Thyroid gland (tissue), 4 donors: ENCODE measurements at places on chromosomes 3 and 15. TPM values are rescaled to one million over a fixed set of nuclear protein-coding genes. Genes with fewer than 3 reads are reported as not detected.

Gene GOLGA8R
- total RNA-seq, result 25.0 TPM

Gene DUOX1
- total RNA-seq, result 267 TPM

Gene C3orf80
- total RNA-seq, result 0.29 TPM

Gene FOXL2NB
- not detected for total RNA-seq

Gene ITIH1
- not detected for total RNA-seq

- DNase-seq, result no peak
Observed at GRCh38 chr15:77853910-77854309, 221.2 kb upstream of the LINGO1 start.

GRCh38 chr3:50302095-50303012, 1.0 kb downstream of the HYAL1 start:
- DNase-seq, result no peak

GRCh38 chr15:57165992-57166391, 210.3 kb upstream of the CGNL1 start:
- DNase-seq, result no peak

- no peak for DNase-seq
Observed at GRCh38 chr3:193701953-193702635, 109.1 kb downstream of the OPA1 start.

DNA sequence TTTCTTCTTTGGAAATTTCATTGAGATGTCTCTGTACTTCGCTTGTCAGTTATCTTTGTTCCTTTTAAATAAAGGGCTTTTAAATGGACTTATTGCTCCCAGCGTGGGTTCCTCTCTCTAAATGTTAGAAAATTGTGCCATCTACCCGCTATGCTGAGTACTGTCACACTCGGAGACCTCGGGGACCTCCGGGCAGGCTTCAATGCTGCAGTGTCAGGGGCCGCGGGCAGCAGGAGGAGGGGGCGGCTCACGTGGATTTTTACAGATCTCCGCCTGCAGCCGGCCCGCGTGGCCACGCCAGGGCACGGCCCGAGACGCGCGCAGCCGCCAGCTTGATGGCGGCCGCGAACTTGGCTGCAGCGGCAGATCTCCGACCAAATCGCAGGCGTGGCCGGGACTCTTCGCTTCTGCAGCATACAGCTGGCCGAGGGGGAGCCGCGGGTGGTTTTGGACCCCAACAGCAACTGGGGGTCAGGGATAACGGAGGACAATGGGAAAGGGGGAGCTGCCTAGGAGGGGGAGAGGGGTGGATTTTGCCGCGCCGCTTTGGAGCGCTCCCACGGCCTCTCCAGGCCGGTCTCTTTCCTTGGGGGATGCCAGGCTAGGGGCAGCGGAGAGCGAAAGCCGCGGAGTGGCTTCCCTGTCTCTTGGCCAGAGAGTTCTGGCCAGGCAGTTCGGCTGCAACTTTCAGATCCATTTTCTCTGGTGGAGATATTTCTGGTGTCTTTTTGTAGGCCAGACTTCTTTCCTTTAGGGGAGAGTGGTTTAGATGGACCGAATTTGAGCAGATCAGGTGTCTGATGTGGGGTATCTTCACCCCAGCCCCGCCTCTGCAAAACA, 15.3 kb downstream of the NR2F2 start:
- DNase-seq, result peak; percentile 74

- no peak for DNase-seq
Observed at GRCh38 chr3:133576169-133576568, 2.7 kb downstream of the CDV3 start.

GRCh38 chr3:46127503-46127902, 80.6 kb downstream of the CCR1 start:
- DNase-seq, result no peak

GRCh38 chr15:98724048-98724447, 75.7 kb downstream of the IGF1R start:
- no peak for DNase-seq
